ENCODE measurements at places on chromosomes 1 and 21.
A peak's percentile ranks its signal among the peaks of the same experiment; 100 is the strongest.

- no peak for DNase-seq
Observed at GRCh38 chr1:60973668-60974067, 108.7 kb upstream of the NFIA start.

DNA sequence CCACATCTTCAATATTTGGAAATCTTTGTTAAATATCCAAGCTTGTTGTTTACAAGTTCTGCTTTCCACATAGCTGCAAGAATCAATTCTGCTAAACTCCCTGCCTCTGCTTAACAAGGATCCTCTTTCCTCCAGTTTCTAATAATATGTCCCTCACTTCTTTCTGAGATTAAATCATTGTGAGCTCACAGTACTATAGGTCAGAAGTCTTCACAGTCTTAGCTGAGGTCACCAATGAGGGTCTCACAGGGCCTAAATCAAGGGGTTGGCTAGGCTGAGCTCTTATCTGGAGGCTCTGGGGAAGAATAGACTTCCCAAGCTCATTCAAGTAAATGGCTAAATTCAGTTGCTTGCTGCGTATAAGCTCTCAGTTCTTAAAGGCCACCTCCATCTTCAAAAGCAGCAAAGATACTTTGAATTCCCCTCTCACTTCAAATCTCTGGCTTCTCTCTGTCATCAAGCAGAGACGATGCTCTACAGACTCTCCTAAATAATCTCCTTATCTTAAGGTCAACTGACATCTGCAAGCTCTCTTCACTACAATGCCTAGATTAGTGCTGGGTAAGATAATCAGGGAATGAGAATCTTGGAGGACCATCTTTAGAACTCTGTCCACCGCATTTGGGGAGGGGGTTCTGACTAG is 175.3 kb downstream of the PLPPR4 start:
- DNase-seq: no peak

GRCh38 chr1:165356876-165357275 is 361 bp upstream of the LMX1A start:
- DNase-seq: no peak

DNA sequence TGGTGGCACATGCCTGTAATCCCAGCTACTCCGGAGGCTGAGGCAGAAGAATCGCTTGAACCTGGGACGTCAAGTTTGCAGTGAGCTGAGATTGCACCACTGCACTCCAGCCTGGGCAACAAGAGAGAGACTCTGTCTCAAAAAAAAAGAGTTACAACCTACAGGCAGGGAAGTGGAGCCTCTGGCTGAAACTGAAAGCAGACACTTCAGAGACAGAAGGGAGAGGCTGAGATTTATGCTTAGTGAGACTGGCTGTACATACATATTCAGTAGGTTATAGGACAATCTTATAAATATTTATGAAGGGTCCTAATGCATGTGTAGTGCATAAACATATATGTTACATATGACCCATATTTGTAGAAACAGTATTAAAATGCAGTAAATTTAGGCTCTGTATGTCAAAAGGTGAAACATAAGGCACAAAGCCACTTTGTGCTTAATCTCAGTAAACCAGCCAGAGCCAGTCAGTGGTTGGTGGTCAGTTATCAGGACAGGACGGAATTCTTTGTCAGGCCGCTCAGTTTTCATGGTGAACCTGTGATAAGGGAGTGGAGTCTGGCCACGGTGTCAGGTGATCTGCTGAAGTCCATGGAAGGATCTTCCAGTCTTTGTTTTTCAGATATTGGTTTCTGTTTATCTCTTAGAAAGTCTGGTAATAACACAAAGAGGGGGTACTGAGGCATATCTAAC is 13.7 kb downstream of the RHEX start:
- no peak for DNase-seq

- DNase-seq: no peak
Observed at GRCh38 chr1:197062692-197063091, 4.4 kb downstream of the F13B start.

- DNase-seq: no peak
Observed at GRCh38 chr1:46547481-46548383, 3.7 kb downstream of the KNCN start.

GRCh38 chr1:198686069-198686728 is 47.4 kb downstream of the PTPRC start:
- DNase-seq: no peak

DNA sequence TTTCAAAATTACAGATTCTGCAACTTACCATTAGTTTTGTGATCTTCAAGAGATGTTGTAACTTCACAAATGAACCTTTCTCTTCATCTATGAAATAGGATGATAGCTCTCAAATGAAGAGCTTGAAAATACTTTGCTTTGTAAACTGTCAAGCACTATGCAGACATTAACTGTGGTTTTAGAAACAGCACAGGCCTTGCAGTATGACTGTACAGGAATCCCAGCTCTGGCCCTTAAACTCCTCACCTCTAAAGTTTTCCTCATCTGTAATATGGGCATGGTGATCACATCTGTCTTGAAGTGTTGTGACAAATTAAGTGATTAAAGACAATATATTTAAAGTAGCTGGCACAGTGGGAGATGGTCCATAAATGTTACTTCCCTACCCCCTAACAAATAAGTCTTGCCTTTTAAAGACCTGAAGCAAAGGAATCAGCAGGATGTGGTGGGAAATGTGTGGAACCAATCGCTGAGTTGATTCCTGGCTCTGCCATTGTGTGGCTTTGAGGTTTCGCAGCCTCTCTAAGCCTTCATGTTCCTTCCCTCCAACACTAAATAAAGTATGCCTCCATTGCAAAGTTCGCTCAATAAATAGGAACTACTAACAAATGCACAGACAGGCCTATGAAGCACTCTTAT is 5.5 kb upstream of the PTP4A2 start:
- no peak for DNase-seq

DNA sequence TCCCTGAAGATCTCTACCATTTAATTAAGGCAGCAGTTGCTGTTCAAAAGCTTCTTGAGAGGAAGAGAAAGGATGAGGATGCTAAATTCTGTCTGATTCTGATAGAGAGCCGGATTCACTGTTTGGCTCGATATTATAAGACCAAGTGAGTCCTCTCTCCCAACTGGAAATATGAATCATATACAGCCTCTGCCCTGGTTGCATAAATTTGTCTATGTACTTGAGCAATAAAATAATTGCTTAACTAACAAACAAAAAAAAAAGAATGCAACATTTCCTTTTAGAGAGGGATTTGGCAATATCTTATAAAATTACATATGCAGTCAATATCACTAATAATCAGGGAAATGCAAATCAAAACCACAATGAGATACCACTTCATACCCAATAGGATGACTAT is 26.8 kb downstream of the ALDH9A1 start:
- DNase-seq: peak; percentile 32

- DNase-seq: no peak
Observed at GRCh38 chr1:167054946-167055630, 35.1 kb downstream of the GPA33 start.

DNA sequence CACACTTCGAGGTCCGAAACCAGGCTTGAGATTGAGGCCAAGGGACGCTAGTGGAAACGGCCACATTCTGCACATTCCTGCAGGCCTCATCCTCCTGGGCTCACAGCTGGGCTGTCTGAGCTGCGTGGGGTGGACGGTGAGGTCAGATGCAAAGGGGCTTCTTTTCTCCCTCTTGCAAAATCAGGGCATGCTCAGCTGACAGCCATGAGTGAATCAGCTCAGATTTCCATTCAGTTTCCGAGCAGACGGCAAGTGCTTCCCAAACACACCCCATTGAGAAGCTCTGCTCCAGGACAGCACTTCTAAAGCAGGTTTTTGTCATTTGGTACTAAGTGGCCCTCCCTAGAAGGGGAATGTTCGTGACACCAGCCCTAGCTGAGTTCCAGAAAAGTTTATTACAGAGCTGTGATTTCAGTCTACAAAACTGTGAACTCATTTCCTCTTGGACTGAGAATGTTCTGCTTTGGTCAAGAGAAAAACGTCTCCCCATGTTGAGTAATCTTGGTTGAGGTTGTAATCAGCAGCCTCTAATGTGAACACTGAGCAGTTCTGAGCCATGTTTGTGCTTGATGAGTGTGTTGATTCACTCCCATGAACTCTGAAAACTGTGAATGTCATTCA is 10.0 kb downstream of the PDPN start:
- peak; percentile 16 for DNase-seq
